ENCODE measurements at places on chromosomes 13 and 19.

GRCh38 chr13:33321686-33322542, 36.4 kb upstream of the STARD13 start:
- DNase-seq: no peak

GRCh38 chr13:75295201-75295600, 186.8 kb downstream of the TBC1D4 start:
- DNase-seq: no peak

DNA sequence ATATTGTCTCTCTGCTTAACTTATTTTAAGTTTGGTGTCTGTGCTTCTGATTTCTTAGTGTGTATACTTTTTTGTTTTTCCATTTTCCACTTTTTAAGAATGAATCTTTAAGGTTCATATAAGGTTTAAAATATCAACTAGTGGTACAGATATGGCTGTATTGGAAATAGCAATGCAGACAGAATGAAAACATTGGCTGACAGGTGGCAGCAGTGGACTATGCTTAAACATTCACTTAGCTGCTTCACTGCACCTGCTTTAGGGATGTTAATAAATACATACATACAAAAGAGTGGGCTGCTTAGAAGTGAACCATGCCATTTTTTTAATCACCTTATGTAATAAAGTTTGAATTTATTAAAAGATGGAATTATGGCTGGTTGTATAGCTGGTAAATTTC, 27.3 kb downstream of the TM9SF2 start:
- DNase-seq: peak; percentile 50

DNA sequence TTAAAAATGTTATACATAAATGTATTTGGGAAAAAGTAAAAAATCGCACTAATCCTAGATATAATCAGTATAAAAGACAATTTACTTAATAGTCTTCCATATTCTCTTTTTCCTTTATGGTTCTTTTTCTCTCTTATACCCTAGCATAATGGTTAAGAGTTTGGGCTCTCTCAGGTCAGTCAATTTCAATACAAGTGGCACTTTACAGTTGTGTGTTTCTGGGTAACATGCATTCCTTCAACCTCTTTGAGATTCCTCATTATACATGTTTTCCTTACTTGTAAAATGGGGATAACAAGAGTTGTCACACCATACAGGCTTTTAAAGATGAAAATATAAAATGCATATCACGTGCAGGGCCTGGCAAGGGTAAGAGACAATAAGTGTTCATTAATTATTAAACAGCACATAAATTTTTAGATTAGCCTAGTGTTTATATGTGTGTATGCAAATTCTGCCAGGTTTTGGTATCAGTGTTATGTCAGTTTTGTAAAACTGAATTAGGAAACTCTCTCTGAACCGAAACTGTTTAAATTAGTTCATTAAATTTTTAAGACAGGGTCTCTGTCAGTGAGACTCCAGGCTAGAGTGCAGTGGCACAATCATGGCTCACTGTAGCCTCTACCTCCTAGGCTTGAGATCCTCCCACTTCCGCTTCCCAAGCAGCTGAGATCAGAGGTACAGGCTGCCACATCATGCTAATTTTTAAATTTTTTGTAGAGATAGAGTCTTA, 49.8 kb downstream of the ELF1 start:
- peak; percentile 43 for DNase-seq

- DNase-seq: no peak
Measured at GRCh38 chr13:31427151-31428100, 227.7 kb downstream of the B3GLCT start.

- DNase-seq: no peak
Measured at GRCh38 chr13:62035981-62036380, 620.3 kb upstream of the PCDH20 start.

All from CD4-positive, alpha-beta T cell treated with Interleukin-4 for 4 hours (primary cell).